ENCODE measurements at places on chromosomes 5 and 9.
A peak's percentile ranks its signal among the peaks of the same experiment; 100 is the strongest.

- no peak for DNase-seq
Measured at GRCh38 chr5:68368311-68369022, 152.9 kb downstream of the PIK3R1 start.

DNA sequence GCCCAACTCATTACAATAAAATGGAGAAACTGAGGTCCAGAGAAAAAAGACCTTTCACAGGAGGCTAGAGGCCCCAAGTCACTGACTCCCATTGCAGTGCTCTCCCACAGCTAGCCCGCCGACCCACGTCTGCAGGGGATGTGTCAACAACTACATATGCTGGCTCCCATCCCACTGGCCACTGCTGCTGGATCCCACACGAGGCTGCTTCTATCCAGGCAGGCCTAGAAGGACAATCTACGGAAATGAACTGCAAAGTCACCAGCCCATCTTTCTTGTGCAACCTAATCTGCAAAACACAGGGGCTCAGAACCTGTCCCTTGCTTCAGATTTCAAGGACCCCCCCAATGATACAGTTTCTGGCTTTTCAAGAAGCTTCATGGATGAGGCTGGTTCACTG, 24.0 kb downstream of the RAPGEF1 start:
- DNase-seq: no peak

DNA sequence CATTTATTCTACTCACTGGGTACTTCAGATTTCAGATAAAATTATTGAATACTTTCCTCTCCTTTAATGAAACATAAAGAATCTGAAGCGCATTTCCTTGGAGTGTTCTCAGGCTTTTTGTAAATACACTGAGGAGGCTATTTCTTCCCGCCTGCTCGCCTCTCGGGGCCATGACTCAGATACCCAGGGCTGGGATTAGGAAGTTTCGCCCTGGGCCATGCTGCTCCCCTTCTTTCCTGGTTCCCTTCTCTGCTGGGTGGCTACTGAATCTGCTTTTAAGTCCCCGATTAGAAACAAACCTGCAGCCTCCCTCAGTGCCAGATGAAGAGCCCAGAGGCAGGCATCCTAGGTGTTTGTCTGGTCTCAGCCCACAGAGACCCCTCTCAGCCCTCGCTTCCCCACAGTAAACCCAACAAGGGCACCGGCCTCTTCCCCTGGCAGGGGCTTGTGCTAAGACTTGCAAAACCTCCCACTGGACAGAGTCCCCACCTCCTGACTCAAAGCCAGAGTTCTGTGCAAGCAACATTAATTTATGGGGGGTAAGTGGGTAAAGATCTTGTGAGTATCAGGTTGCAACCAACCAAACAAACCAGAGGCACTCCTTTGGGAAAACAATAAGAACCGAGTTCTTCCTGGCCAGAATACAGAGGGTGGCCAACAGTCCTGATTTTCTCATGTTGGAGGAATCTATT, 30.7 kb upstream of the IRX1 start:
- no peak for DNase-seq

- DNase-seq: no peak
Measured at GRCh38 chr5:140115186-140115500, 1.2 kb downstream of the PURA start.

- DNase-seq: no peak
Measured at GRCh38 chr5:50843091-50843490, 176.7 kb downstream of the PARP8 start.

DNA sequence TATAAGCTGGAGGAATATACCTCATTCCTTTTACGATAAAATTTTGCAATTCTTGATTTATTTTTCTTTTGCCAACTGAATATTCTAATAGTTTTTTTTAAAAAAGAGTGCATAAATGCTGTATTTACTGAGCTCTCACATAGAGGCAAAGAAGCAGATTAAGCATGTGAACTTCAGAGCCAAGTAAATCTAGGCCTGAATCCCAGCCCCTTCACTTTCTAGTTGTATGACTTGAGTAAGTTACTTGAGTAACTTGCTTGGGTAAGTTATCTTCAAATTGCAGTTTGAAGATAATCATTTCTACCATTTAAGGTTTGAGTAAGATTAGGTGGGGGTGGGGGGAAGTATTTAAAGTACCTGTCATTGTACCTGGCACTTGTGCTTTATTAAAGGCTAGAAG, 21.8 kb downstream of the LURAP1L start:
- DNase-seq: peak; percentile 72

DNA sequence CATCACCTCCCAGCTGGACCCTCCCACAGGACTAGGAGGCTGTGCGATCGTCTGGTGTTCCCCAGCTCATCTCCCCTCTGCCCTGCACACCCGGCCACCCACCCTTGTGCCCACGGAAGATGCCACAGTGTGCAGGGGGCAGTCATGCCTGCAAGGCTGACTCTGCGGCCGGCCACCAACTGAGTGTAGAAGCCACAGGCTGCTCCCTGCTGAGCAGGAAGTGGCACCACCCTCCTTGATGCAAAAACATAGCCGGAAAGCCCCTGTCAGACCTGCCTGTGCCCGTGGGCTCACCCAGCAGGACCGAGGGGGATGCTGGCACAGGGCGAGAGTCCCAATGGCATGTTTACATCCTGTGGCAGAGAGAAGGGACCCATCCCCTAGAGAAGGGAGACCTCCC, 40.3 kb upstream of the SLC12A7 start:
- no peak for DNase-seq

- DNase-seq: no peak
Measured at GRCh38 chr5:122736086-122736845, 38.6 kb upstream of the SNX2 start.

- no peak for DNase-seq
Measured at GRCh38 chr5:98909363-98909762, 19.4 kb downstream of the CHD1 start.
